ENCODE measurements at places on chromosomes 1 and 21.

DNA sequence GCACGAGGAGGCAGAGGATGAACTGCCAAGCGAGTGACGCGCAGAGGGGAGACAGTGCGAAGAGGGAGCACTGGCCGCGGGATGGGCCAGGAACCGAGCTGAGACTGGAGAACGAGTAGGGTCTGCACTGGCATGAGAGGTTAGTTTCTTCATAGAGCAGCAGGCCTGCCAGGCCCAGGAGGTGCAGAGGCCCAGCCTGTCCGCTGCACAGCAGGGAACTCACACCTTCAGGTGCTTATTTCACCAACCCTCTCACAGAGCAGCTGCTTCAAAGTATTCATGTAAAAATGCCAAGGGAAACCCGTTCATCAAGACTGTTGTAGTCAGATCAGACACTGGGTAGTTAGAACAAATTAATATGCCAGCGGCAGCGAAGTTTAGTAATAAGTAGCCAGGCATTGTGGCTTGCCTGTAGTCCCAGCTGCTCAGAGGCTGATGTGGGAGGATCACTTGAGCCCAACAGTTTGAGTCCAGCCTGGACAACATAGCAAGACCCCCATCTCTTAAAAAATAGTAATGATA lies 144.5 kb downstream of the SLC45A1 start:
- no peak for DNase-seq

GRCh38 chr1:207007352-207008033 lies 25.1 kb downstream of the C1orf116 start:
- no peak for DNase-seq

GRCh38 chr21:30994932-30995331 lies 43.3 kb downstream of the KRTAP19-8 start:
- no peak for DNase-seq

- DNase-seq: no peak
Measured at GRCh38 chr1:165816826-165817497, 10.5 kb upstream of the UCK2 start.

GRCh38 chr1:118253053-118253915 lies 68.3 kb upstream of the SPAG17 start:
- no peak for DNase-seq

DNA sequence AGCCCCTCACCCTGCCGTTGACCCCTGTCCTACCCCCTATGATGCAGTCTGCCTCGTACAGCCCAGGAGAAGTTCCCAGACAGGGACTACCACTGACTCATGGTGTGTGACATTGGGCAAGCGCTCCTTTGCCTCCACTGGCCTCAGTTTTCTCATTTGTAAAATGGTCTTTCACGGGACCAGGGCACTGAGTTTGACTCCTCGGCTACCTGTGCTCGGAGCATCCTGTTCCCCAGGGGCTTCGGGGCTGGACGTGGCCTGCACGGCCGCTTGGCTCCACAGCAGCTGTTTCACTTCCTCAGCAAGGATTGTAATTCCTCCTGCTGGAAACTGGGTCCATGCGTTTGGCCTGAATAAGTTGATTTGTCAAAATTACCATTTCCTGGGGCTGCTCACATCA lies 277.3 kb downstream of the MATN1 start:
- DNase-seq: no peak

DNA sequence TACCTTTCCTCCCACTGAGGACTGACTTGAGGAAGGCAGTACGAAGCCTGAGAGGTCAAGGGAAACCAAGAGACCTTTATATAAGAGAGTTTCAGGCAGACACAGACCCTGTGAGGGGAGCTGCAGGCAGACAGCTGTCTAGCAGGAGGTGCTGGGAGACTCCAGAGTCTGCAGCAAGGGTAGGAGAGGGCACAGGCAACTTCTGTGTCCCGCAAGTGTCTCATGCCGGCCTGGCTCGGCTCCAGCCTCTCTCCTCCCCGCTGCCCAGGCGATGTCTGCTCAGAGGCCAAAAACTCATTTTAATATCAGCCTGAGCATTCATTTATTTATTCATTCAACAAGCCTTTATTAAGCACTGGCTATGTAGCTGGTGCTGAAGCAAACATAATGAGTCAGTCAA lies 83.0 kb downstream of the KIRREL1 start:
- no peak for DNase-seq

- no peak for DNase-seq
Measured at GRCh38 chr1:3610527-3611169, 660 bp downstream of the MEGF6 start.

DNA sequence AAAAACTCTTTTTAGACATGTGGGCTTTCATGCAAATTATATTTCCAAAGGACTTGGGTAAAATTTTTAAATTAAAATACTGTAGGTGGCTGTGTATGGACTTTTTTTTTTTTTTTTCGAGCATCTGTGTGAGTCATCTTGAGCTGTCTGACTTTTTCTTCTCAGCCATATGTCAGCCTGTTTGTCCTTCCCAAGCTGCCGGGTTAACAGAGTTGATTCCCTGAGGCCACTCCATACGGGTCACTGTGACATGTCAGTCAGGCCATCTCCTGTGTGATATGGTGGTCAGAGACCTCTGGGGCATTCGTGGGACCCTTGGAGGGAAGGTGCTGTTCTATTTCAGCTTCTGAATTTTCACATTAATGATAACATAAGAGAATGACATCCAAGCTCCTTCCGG lies 148.3 kb downstream of the KCNJ6 start:
- no peak for DNase-seq

- DNase-seq: no peak
Measured at GRCh38 chr1:167107456-167107855, 13.6 kb downstream of the STYXL2 start.

GRCh38 chr1:24551960-24552571 lies 3.8 kb upstream of the NCMAP start:
- no peak for DNase-seq

- DNase-seq: no peak
Measured at GRCh38 chr1:43980255-43981134, 1.5 kb downstream of the B4GALT2 start.

DNA sequence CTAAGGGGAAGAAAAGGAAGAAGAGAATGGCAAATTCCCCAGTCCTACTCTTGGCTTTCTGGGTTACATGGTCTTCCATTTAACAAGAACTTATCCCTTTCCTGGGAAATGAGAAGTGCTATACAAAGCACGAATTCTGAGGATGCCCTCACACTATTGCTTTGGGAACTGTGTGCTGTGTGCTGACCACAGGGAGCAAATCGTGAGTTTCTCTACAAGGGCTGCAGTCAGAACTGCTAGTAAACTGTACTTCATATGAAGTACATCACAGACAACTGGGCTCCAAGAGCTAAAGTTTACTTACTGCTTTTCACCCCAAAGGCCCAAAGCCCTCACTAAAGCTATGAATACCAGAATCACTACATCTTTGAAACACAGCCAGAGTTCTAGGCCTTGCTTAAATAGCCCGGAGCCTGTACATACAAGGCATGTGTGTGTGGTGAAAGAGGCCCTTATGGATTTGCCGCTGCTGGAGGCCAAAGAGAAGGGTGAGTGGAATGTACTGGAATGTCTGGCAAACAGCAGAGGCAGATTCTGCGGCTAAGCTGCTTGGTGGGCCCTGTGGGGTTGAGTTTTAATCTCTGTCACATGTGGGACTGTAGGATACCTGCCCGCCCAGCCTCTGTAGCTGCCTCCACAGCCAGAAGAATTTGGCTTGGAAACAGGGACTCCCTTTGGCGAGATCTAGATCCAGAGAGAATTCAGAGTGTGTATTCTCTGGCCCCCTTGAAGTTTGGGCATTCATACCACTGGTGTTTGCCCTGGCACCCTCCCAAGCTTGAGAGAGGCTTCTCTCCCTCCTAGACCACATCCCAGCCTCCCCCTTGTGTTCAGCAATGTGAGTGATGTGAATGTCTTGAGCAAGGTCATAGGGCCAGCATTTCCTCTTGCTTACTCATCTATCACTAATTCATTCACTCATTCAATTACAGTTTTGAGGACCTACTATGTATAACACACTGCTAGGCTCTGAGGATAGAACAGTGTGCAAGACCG lies 21.9 kb upstream of the TRIM67 start:
- no peak for DNase-seq

DNA sequence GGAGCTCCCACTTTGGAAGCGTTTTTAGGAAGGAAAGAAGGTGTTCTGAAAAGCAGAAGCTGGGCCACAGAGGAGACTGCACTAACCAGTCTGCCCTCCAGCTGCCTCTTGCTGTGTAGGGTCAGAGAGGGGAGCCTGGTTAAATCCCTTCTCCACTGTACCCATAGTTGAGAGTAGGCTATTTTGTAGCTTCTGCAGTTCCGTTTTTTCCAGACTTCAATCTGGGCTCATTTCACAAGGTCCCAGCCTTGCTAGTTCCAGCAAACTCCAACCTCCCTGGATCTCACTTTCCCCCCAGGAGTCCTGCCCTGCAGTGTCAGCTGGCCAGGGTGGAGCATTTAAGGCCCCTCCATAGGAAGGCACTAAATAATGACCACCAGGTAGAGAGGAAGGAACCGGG lies 11.0 kb downstream of the TNN start:
- no peak for DNase-seq

DNA sequence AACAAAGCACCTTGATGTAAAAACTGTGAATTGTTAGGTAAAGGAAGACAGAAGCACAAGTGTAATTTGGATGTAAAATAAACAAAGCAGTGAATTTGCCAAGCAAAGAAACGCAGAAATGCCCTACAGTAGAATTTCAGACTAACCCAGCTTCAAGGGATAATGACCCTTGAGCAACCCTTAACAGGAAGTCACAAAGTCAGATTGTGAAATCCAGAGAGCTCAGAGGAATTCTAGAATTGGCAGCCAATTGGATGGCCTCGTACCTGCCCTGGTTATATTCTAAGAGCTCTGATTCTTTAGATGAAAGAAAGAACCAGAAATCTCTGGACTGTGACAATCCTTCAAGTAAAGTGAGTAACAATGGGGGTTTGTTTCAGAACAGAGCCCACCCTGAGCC lies 152.7 kb upstream of the CHRM3 start:
- no peak for DNase-seq

GRCh38 chr1:168279253-168279652 lies 1.4 kb upstream of the TBX19 start:
- DNase-seq: no peak
